ENCODE measurements at places on chromosomes 11 and 22.

- no peak for DNase-seq
Measured at GRCh38 chr22:41876675-41877074, 38.2 kb downstream of the SHISA8 start.

DNA sequence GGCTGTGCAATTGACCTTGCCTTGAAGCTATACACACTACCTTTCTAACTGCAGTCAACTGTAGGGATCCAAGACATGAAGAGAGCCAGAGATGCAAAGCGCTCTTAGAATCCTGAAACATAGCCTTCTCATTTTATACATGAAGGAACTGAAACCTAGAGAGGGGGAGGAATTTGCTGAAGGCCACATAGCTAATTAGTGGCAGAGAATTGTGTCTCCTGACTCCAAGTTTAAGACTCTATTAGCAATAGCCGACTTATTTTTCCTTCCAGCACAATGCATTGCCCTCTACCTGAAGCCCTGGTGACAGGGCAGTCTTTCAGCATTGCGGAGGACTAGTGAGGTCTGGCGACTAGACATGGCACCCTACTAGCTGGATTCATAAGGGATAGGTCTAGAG, 727.0 kb upstream of the ANO5 start:
- DNase-seq, result no peak

- no peak for DNase-seq
Measured at GRCh38 chr11:63404161-63404935, 34.8 kb downstream of the SLC22A9 start.

DNA sequence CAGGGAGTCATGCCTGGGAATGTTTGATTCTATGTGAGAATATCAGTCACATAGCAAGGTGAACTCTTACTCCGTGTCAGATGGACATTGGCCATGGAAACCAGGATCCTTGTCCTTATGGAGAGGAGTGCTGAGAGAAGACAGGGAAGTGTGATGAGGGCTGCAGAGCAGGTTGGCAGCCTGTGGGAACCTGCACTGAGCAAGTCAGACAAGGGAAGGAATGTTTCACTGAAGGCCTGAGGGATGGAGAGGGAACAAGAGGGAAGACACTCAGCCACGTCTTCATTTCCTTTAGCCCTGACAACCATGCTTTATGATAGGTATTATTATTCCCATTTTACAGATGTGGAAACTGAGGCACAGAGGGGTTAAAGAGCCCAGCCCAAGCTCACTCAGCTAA, 38.4 kb upstream of the HORMAD2 start:
- DNase-seq, result no peak

DNA sequence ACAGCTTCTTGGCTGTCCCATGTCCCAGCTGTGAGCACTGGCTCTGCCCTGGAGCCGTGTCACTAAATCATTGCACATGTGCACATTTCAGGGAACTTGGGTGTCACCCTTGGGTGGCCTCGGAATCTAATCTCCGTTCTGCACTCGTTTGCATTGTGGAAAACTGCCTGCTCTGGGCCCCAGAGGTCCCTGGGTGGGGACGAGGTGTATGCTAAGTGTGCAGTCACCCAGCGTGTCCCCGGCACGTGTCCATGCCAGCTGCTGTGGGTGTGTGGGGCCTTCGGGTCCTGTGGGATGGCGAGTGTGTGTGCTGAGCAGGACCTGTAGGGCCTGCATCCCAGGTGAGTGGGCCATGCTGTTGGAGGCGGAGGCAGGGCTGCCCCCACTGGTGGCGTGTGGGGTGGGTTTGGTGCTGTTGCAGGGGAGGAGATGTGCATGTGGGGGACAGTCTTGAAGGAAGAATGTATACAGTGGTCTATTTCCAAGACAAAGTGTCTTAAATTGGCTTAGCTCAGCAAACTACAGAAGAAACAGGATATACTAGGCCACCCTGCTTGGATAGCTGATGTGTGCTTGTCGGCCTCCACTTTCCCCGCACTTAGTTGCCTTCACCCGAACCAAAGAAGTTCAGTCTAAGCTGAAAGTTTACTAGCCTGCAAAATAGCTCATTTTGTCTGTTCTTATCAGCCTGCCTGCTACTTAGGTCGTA, 14.6 kb downstream of the TANGO2 start:
- no peak for DNase-seq

DNA sequence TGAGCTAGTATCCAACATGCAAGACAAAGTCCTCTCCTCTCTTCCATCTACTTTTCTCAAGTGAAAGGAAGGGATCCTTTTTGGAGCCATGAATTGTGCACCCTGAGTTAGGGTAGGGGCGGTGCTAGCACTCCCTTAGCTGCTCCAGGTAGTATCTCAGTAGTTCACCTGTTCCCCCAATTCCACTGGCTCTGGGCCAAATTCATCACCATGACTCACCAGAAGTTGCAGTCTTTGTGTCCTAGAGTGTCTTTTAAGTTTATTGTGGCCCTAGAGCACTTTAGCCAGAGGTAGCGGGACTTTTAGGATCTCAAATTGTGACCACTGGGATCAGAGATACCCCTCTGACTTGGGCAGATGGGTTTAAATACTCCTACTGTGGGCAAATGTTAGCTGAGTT, 398.6 kb upstream of the ANO5 start:
- DNase-seq, result no peak

- DNase-seq, result no peak
Measured at GRCh38 chr11:25769287-25769686, 562.6 kb upstream of the ANO3 start.

- DNase-seq, result no peak
Measured at GRCh38 chr11:12602421-12602820, 71.8 kb upstream of the TEAD1 start.

- DNase-seq, result no peak
Measured at GRCh38 chr11:123690485-123690884, 36.1 kb upstream of the SCN3B start.

DNA sequence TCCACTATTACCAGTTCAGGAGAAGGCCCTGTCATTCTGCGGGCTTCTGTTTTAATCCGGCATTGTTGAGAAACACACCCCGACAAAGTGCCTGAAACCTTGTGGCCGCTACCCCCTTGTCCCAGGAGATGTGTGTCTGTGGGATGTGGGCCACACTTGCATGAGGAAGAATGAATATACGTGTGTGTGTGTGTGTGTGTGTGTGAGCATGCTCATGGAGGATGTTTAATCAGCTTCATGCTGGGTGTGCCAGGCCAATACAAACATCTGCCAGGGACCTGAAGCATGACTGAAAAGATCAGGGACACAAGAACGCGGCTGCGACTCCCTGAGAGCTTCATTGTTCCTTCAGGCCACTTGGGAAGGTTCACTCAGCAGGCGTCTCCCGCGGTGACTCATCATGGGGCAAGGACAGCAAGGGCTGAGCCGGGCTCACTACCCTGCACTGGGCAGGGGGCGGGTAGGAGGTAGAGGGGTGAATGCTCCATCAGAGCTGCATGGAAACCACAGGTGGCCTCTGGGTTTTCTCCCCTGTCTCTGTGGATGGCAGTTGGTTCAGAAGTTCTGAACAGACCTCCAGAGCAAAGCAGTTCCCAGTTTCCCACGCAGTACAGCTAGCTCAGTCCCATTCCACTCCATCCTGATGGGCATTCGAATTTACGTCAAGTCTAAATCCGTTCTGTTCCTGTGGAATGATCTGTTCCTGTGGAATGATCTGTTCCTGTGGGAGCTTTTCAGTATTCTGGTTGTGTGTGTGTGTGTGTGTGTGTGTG, 7.0 kb upstream of the MALAT1 start:
- DNase-seq, result no peak

GRCh38 chr22:45452565-45453379, 39.3 kb downstream of the RIBC2 start:
- no peak for DNase-seq

GRCh38 chr11:22263613-22264012, 70.7 kb downstream of the ANO5 start:
- no peak for DNase-seq

GRCh38 chr11:2591805-2592204, 108.0 kb downstream of the KCNQ1OT1 start:
- DNase-seq, result no peak

DNA sequence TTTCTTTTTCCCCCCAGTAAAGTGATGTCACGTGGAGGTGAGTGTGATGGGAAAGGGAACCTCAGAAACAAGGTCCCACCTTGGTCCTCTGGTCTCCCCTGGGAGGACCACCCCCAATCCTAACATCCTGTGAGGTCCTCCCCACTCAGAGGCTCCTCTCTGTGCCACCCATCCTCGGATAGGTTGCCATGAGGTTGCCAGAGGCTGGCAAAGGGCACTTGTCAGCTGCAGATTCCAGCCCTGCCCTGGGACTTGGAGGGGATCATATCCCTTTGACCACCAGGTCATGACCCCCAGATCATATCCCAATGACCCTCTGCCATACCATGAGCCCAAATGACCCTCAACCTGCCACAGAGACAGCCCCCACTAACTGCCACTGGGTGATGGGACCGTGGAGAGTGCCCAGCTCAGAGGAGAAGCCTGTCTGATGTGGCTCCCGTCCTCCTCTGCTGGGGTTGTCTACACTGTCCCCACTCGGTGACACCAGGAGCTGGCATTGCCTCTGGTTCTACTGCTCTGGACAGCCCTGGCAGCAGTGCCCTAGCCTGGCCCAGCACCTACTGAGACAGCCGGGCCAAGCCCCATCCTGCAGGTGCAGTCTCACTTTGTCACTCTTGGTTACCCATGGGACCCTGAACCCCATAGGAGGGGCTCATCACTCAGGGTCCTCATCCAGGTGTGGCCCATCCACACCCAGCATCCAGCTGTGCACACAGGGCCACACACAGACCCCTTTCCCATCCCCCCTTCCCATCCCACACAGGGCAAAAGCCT, 90.2 kb upstream of the KCNQ1OT1 start:
- DNase-seq, result no peak

DNA sequence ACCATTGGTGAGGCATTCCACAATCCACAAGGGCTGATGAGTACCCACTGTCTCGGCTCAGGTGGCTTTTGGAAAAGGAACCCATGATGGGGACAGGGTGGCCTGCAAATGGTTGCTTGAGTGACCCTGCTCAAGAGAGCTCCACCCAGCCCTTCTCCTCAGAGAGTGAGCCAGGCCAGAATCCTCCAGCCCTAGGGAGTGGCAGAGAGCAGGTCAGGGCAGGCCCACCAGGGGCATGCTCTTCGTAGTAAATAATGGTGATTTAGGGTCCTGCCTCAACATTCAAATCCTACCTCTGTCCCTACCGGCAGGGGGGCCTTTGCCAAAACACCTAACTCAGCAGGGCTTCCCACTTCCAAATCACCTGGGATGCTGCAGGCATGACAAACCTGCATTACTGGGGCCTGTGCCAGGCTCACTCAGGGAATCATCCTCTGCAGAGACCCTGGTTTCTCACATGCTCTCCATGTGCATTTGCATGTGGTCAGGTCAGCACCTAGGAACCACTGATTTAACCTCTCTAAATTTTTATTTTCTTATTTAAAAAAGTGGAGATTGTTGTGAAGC, 17.3 kb upstream of the TP53I11 start:
- DNase-seq, result no peak

DNA sequence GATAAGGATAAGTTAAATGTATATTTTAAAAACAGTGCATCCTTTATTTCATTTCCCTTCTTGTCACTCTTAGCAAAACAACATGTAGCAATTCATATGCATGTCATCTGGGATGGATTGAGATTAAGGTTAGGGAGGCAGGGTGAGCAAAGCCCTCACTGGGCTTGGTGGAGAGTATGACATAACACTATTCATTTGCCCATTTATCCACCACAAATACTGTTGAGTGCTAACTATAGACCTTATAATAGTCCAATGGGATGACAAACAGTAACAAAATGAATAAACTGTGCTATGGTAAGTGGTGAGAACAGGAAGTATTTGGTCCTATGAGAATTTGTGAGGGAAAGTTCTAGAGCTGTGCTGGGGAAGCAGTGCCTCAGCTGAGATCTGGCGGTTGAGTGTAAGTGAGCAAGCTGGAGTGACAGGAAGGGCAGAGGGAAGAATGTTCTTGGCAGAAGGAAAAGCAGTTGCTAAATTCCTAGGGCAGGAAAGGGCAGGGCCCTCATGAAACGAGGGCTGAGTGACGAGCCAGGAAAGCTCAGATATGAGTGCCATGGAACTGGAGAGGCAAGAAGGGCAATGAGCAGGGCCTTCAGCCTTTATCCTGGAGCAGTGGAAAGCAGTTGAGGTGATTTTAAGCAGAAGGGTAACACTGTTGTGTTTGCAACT, 6.7 kb downstream of the HSD17B12 start:
- DNase-seq, result no peak

GRCh38 chr11:11069841-11070835, 212.3 kb upstream of the ZBED5 start:
- no peak for DNase-seq

DNA sequence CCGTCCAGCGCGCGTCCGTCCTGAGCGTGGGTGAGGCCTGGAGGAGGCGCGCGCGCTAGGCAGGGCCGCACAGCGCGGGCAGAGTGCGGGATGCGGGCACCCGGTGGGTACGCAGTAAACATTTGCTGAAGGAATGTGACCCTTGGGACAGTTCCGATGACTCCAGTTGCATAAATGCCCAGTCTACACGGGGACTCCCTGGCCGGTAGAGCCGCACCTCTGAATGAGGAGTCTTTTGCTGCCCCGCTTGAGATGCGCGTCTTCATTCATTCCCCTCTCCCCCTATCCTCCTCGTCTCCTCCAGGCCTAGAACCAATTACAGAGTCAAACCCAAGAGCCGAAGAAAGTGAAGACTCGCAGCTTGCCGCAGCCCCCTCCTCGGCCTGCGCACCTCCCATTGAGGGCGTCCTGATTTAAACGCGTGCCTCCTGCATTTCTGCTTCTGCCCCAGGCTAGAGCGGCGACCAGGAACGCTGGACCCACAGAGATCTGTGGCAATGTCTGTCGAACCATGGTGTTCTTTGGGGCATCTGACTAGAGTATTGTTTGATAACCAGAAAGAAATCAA, 729 bp upstream of the CHKB start:
- no peak for DNase-seq

- DNase-seq, result no peak
Measured at GRCh38 chr22:47448231-47449223, 686.1 kb downstream of the TBC1D22A start.

- no peak for DNase-seq
Measured at GRCh38 chr22:22684580-22685561, 40.5 kb downstream of the GGTLC2 start.

GRCh38 chr11:58609723-58610122, 12.7 kb upstream of the CNTF start:
- DNase-seq, result no peak

- no peak for DNase-seq
Measured at GRCh38 chr11:7964873-7965272, 374 bp downstream of the NLRP10 start.
